ENCODE measurements at places on chromosomes 11 and 22.

DNA sequence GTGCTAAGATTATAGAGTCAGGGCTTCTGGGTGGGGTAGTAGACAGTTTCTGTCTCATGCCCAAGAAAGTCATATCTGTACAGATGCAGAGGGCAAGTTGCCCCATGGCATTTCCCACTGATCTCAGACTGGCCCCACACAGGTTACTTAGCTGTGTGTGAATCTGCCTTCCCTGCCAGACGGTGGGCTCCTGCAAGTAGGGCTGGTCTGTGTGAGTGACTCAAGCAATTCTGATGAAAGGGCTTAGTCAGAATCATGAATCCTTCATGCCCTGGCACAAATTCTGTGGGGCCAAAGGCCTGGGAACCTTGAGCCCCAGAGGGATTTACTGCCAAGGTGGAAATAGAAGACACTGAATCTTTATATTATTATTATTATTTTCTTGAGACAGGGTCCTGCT, 30.4 kb downstream of the USH1C start:
- no peak for DNase-seq

DNA sequence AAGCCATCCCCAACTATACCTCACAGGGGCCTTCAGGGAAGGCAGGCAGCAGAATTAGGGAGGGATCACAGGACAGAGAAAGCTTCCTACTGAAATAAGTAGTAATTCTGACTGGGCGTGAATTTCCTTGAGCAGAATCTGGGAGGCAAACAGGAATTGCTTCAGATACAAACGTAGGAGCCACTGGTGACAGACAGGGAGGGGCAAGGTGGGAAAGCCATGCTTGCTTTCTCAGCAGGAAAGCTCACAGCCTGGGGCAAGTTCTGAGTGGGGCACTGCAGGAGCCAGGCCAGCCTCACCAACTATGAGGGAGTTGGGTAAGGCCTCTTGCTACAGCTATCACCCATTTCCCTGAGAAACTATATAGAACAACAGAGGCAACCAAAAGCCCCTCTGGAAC, 43.6 kb downstream of the ARHGAP32 start:
- no peak for DNase-seq

- peak; percentile 79 for DNase-seq
Observed at GRCh38 chr11:76680518-76681425, 10.2 kb upstream of the LRRC32 start.

- DNase-seq: no peak
Observed at GRCh38 chr11:96284917-96285316, 58.1 kb downstream of the MAML2 start.

- no peak for DNase-seq
Observed at GRCh38 chr11:90223248-90223585, 368 bp upstream of the CHORDC1 start.

DNA sequence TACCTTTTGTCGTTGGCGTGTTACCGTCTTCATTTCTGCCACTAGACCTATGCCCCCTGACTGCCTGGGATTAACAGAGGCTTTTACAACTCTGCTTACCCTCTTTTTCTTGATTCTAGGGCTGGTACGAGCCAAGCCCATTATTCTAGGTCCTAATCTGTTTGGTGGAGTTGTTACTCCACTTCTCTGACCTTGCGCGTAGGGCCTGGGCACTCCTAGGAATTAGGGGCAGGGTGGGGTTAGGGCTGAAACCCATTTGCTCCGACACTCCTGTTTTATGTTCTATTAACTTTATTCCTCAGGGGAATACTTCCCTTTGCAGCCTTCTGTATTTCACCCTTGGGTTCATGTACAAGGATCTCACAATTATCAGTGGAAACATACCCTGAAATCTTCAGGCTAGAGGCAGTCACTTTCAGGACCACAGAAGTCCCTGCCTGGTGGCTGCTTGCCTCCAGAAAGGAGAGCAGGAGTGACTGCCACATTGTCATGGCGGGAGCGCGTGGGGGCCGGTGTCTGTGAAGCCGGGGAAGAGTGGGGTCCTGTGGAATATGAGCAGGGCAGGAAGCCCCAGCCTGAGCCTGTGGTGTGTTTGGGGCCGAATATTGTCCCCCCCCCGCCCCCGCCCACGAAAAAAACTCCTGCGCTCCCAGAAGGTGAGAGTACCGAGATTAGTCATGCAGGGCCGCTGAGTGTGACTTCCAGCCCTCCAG, 731 bp upstream of the SLC37A2 start:
- DNase-seq: no peak

DNA sequence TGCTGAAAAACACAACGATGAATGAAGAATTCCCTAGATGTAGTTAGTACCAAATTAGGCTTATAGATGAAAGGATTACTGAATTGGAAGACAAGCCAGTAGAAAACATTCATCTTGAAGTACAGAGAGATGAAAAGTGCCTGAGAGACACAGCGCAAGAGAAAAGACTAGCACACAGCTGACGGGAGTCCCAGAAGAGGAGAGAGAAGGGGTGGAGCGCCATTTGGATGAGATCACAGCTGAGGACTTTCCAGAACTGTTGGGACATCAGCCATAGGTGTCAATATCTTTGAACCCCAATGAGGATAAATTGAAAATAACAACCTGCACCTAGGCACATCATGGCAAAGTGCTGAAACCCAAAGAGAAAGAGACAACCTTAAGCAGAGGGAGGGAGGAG, 25.2 kb downstream of the ALG12 start:
- no peak for DNase-seq

DNA sequence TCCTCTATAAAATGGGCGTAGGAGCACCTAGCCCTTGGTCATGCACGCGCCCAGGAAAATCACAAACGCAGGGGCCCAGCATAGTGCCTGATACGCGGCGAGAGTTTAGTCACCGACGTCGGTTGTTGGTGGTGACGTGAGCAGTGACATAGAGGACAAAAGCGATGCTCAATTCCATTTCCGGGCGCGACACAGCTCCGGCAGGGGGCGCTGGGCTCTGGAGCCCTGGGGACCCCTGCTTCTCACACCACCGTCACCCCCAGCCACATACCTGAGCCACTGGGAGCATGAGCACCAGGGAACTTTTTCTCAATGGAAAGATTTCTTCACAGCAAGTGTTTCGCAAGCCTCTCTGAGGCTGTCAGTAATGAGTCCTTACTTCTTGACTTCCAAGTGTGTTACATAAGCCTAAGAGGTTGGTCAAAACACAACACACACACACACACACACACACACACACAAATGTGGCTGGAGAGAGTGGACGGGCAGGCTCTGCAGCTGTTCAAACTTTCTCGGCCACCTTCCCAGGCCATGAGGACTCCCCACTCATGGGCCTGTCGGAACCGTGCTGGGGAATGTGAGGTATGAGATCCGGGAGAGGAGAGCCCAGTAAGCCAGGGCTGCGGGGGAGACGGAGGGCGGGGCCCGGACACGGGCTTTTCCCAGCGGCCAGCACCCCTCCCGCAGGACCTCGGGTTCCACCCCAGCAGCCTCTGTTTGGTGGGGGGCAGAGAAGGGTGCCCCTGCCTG, 36.9 kb upstream of the LINC01488 start:
- peak; percentile 95 for DNase-seq

- peak; percentile 52 for DNase-seq
Observed at GRCh38 chr22:20080445-20080775, 369 bp downstream of the DGCR8 start.

DNA sequence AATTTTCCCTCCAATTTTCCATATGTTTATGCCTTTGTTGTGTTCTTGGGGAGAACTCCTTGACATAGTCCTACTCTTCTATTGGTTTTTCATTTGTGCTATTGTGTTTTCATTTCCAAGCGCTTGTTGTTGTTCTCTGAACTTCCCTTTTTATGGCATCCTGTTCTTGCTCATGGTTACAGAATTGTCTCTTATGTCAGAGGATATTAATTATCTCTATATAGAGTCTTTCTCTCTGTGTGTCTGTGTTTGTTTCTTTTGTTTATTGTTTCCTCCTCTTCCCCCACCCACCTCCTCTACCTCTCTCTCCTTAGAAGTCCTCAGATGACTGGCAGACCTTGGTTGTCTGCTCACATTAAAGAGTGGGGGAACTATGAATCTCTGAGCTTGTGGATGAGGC, 69.9 kb downstream of the HORMAD2 start:
- no peak for DNase-seq

- no peak for DNase-seq
Observed at GRCh38 chr11:36212564-36213392, 76.4 kb downstream of the COMMD9 start.

GRCh38 chr11:19810852-19811251, 98.2 kb downstream of the NAV2 start:
- no peak for DNase-seq

- no peak for DNase-seq
Observed at GRCh38 chr22:30161051-30161469, 80.8 kb downstream of the HORMAD2 start.

DNA sequence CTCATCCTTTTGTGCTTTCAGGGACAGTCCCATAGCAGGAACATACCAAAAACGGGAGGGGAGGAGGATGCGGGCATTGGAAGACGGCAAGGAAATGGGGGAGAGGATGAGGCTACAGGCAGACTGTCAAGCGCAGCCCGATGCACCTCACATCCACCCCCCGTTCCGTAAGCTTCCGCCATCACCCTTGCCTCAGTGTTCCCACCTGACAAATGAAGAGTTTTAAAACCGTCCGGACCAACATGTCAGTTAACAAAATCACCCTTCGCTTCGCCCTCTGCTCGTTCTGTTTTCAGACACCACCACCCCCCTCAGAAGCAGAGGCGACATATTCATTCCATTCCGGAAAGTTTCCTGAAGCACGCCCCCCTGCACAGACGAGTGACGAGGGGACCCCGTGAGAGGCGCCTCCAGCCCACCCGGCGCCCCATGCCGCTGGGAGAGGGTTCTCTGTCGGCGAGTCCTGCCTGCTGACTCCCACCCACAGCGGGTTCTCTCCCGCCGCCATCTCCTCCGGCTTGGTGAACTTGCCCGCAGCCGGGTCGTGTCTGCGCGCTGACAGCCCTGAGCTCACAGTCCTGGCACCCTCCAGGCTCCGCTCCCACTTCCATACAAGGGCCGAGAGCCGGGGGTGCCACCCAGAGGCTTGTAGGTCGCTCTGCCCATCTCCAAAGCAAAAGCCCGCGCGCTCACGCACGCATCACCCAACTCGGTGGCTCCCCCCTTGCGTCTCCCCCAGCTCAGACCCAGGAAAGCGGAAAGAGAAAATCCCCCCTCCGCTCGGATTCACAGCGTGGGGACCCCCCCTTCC, 1.5 kb downstream of the IGSF9B start:
- no peak for DNase-seq

DNA sequence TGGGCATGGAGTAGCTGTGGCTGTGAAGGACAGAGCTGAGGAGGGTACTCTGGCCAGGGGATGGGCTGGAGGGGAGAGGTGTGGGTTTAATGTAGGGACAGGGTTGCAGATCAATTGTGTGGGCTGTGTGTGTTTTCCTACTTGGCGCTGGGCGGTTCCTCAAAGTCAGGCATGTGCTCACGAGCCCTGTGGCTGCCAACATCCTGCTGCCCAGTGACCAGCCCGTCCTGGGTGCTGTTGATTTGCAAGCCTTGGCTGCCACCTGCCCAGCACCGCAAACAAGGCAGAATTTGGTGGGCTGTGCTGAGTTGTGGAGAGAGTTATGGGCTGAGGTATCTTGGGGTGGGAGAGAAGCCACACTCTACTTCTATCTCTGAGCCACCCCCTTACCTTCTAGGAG, 69.2 kb downstream of the SCN3B start:
- no peak for DNase-seq

- peak; percentile 90 for DNase-seq
Observed at GRCh38 chr22:19723232-19723982, at the start of gene GP1BB. TSS of gene GP1BB (plus strand) at chr22:19723539. CDS start at chr22:19723570, 31 bp downstream.

DNA sequence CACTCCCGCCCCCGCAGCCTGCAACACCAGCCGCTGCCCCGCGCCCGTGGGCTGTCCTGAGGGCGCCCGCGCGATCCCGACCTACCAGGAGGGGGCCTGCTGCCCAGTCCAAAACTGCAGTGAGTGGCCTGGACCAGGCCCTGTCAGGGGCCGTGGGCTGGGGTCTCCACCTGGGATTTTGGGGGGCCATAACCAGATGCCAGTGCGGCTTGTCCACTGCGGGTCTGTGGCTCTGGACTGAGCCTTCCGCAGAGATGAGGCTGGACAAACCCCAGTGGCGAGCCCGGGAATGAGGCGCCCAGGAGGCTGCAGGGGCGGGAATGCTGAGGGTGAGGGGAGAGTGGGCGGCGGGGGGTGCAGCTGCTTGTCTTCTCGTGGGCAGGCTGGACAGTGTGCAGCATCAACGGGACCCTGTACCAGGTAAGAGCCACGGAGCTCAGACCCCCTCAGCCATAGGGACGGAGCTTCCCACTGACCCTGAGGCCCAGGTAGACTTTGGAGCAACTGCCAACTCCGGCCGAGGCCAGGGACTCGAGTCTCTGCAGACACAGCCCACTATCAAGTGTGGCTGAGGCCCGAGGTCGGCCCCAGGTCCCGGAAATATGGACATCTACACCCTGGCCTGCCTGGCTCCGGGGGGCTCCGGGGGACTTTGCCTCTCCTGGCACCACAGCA, 24.8 kb upstream of the MUC5B start:
- DNase-seq: no peak

DNA sequence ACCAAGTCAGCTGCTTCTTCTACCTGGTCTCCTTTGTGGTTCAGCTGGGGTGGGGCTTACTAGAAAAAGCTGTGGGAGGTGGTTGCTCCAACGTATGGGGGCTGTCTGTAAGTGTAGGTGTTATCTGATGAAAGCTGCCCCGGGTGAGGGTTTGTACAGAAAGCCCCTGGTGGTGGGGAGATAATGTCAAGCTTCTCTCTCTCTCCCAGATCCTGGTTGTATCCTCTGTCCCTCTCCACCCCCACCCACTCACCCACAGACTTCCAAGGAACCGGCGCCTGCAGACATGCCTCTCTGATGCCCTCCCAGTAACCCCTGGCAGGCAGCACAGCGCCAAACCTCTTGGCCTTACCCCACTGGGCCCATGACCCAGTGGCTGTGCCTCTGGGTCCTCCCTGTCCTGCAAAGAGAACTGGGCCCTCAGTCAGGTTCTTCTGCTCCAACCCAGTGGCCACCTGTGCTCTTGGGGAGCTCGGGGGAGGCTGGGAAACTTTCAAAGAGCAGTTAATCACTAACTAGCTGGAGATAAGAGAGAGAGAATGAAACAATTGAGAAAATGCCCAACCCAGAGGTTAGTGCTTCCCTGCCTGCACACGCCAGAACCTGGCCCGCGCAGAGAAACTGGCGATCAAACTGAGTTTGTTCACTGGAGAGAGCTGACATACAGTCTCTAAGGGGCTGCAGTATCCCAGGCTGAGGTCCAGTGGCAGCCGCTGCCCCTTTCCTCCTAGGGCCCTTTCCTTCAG, 20.4 kb upstream of the EHF start:
- no peak for DNase-seq

- DNase-seq: no peak
Observed at GRCh38 chr11:94658386-94658785, 91.2 kb downstream of the PIWIL4 start.

DNA sequence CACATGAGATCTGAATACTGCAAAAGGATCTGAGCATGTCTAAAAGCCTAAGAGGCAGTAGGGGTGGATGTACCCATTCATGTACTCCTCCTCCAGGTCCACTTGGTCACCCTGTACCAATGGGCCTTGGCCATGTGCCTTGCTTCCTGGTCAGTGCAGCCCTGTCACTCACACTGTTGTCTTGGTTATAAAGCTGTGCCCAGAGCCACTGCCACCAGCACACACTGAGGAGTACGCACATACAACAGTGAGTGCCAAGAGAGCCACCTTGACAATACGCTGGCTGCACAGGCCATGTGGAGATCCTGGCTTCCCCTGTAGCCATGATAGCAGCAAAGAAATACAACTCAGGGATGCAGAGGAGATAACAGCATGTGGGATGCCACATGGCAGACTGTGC, 96.4 kb upstream of the LDLRAD3 start:
- no peak for DNase-seq

- DNase-seq: no peak
Observed at GRCh38 chr11:119889111-119889510, 160.1 kb upstream of the NECTIN1 start.

GRCh38 chr11:72672597-72673238, 1.5 kb downstream of the PDE2A start:
- DNase-seq: no peak

- peak; percentile 93 for DNase-seq
Observed at GRCh38 chr11:88480223-88480622, 142.7 kb upstream of the CTSC start.
